ENCODE measurements at places on chromosomes 1 and 21.
A peak's percentile ranks its signal among the peaks of the same experiment; 100 is the strongest.

DNA sequence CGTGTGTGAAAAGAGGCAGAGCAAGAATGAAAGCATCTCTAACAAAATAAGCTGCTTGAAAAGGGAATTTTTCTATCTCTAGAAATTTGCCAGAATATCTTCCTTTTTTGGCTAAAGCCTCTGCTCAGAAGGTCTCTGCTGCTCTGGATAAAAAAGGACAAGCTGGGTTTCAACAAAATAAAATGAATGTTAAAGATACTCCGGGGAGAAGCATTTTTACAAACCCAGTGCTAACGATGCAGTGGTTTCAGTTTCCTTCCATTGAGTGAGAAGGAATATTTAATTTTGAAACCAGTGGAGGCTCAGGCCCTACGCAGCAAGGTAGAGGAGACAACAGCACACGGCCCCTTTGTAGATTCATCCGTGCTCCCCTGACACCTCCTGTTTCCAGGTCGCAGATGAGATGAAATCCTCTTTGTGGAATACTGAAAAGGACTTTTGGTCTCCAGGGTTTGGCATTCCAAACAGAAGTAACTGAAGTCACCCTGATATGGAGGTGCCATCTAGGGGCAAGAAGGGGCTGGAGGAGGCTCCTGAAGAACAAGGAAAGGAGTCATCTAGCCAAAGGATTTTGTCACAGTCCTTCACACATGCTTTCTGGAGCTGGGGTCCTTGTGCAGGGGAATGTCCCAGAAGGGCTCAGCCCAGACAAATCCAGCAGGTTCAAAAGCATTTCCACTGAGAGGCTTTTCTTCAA is 65.7 kb upstream of the SYT6 start:
- peak; percentile 42 for DNase-seq

DNA sequence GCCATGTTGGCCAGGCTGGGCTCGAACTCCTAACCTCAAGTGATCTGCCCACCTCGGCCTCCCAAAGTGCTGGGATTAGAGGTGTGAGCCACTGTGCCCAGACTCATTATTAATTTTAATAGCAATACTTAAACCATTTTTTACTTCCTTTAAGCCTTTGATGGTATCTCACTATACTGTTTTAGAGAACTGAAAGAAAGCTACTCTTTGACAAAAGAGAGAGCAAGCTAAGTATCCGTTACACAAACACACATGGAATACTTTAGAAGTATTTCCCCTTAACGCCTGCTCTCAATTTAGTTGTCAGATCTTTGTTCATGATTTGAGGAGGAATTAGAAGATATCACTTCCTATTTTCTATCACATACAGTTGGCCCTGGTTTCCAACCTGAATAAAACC is 189.4 kb downstream of the COP1 start:
- DNase-seq: no peak

DNA sequence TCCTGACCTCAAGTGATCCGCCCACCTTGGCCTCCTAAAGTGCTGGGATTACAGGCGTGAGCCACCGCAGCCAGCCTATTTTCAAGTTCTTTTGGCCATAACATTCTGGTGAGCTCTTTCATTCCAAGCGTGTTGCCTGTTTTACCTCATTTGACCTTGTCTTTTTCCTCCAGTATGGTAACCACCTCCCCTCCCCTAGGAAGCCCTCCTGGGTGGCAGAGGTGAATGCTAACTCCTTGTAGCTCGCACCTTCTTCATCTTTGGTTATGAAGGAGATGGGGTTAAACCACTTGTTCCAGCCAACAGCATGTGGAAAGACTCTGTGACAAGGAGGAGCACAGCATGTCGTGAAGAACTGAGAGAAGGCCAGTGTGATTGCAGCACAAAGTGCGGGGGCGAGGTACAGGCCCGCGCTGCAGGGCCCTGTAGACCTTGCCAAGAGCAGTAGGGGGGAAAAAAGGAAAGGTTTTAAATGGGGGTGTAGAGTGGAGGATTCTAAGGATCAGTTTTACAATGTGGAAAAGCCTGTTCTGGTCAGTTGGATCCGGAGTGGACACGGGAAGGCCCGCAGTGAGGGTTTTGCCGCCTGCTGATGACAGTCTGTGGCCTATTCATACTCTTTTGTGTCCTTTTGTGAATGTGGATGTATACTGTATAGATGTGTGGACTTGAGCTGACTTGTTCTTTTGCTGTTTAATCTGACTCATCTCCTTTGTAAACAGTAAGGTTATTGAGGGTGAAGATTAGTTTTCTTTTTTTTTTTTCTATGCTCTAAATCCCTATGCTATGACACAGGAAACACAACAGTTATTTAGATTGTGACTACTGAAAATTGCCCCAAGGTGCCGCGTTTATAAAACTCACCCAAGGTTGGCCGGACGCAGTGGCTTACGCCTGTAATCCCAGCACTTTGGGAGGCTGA is 7.5 kb upstream of the ZNF436 start:
- DNase-seq: peak; percentile 91

- DNase-seq: no peak
These were observed 264.0 kb downstream of the CTH start for GRCh38 chr1:70674941-70675685.

GRCh38 chr1:150536836-150537731 is 12.1 kb upstream of the ADAMTSL4 start:
- no peak for DNase-seq

- DNase-seq: peak; percentile 25
These were observed 398.7 kb downstream of the PLPP3 start for GRCh38 chr1:56180520-56181190.

All from HT1080 (cell line).